ENCODE measurements at places on chromosomes 6 and 20.

DNA sequence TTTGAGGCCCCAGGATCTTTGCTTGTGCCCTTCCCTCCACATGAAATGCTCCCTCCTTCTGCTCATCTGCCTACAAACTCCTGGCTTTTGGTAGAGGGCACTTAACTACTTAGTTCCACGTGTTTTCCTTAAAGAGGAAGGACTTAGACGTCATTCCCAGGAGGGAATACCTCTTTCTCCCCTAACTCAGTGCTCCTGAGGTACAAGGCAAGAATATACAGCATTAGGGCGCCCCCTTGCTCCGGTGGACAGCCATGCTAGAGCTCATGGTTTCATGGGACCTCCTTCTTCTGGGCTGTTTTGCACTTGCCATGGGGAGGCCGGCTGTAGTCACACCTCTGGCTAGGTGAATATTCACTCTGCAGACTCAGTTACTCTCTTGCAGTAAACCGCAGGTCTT is 93.8 kb upstream of the LY86 start:
- no peak for DNase-seq

GRCh38 chr20:58630063-58630462 is 21.0 kb upstream of the STX16 start:
- DNase-seq, result no peak

DNA sequence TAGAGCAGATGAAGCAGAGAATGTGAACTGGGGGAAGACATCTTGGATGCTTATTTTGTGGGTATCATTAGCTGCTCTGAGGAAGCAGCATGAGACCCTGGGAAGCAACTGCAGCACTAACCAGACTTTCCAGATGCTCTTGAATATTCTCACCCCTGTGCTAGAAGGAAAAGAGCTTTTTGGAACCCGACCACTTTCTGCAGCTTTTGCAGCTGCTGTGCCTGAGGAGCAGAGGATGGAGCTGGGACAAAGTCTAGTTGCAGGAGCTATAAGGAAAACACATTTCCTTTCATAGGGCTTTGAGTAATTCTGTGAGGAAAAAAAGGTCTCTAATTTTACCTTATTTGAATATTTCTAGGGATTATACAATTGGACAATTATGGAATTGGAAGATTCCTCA is 369.7 kb downstream of the CD109 start:
- DNase-seq, result no peak

GRCh38 chr20:55514531-55514930 is 490.8 kb downstream of the CBLN4 start:
- no peak for DNase-seq

DNA sequence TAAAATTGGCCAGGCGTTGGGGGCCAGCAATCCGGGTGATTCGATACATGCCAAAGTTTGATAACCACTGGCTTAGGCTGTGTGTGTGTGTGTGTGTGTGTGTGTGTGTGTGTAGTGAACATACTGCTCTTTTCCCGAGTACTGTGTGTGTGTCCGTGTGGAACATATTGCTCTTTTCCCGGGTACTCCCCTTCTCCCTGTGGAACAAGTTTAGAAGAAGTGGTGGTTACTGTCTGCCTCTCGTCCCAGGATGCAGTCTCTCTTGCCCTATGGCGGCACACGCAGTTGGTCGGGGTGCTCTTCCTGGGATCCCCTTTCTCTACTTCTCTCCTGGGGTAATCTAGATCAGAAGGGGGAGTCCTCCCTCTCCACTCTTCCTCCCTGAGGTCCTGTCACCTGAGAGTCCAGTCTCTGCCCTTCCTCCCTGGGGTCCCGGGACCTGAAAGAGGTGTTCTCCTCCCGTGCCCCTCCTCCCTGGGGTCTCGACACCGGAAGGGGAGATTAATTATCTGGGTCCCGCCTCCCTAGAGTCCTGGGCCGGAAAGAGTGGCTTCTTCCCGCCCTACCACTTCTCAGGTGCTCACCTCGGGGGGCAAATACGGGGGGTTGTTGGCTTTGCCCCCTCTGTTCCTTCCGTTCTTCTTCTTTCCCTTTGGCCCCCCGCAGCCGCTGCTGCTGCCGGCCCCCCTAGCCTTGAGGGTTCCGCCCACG is 516 bp downstream of the GTPBP2 start:
- DNase-seq, result no peak

Data from NCI-H2227 treated with DMSO at 0.1 percent for 48 hours (cell line).